Naive B cell (primary cell): ENCODE measurements at places on chromosomes 16 and 17. TPM values are rescaled to one million over a fixed set of nuclear protein-coding genes. Genes with fewer than 3 reads are reported as not detected.

Gene CETP
- polyA plus RNA-seq = 0.72 TPM

DNA sequence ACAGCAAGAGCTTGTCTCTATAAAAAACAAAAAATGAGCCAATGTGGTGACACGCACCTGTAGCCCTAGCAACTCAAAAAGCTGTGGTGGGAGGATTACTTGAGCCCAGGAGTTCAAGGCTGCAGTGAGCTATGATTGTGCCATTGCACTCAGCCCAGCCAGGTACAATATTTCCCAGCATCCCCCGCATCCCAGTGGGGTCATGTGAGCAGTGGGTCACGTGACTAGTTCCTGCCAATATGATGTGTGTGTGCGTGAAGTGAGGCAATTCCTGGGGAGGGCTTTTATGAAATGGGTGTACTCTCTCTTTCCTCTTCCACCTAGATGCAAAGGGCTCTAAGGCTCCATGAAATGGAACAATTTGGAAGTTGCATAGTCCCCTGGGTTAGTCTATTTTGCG lies 81.3 kb downstream of the GSG1L start:
- no peak for DNase-seq

Gene SOST
- not detected for polyA plus RNA-seq

DNA sequence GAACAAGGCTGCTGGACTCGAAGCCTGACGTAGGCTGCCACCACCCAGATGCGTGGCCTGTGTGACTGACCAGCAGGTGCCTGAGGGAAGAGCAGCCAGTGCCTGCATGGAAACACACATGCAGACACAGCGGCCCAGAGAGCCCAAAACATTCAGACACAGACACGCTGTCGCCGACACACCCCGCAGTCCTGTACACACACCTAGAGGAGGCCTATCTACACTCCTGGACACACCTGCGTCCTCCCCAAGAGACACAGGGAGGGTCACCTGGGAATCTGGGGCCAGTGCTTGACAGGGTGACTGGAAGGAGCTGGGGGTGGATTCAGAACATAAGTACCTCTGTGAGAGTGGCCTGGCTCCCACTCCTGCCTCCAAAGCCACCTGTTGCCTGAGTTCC lies 6.1 kb upstream of the TSPOAP1 start:
- no peak for DNase-seq

Gene CDH5
- polyA plus RNA-seq = not detected

GRCh38 chr17:49249292-49249794 lies 18.8 kb upstream of the PHOSPHO1 start:
- no peak for DNase-seq

Gene CDRT15
- polyA plus RNA-seq = not detected

DNA sequence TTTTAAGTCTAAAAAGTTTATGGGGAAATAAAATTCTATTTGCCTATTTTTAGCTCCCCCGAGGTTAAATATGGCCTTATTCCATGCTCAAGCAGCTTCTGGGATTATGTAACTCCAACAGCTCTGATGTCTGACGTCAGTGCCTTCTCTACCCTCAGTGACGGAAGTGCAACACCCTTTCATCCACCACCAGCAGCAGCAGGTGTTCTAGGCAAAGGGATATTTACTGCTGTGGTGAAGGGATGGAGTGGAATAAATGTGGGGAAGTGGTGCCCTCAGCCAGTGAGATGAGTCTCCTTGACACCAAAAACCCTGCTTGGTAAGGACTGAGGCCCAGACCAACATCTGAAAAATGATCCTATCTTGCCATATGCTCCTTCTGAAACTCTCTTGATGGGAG lies 247.4 kb downstream of the SHISA9 start:
- DNase-seq = no peak

- DNase-seq = no peak
Observed at GRCh38 chr17:2027528-2028233, 2.3 kb upstream of the DPH1 start.

Gene SCIMP
- polyA plus RNA-seq = 87.6 TPM

GRCh38 chr16:7086822-7087616 lies 245.6 kb upstream of the RBFOX1 start:
- DNase-seq = no peak

DNA sequence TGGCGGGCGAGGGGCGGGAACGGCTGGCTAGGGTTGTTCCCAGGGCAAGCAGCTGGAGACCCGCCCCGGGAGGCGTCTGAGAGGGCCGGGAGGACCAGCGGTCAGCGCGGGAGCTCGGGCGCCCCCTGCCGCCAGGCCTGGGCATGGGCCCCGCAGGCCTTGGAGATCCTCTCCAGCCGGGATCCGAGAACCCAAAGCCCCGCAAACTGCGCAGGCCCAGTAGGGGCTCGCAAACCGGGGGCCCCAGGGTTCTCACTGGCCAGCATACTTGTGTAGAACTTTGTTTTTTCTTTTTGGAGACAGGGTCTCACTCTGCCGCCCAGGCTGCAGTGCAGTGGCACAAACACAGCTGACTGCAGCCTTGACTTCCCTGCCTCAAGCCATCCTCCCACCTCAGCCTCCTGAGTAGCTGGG lies 20.8 kb upstream of the ZNF423 start:
- DNase-seq = no peak

DNA sequence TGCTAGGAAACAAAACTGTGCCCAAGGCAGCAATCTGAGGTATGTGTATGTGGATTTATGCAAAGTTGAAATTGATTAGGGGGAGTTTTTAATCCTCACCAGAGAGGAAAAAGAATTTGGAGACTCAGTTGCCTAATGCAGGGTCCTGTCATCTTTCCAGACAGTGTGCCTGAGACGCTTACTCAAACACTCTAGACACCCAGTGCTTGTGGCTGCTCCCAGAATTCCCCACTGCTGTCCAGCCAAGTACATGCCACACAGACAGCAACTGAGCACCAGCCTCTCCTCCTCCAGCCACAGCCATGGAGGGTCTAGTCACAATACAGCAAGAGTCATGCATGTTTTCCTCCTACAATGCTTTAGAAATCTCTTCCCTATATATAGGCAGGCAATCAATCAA lies 118.1 kb downstream of the HIC1 start:
- no peak for DNase-seq

DNA sequence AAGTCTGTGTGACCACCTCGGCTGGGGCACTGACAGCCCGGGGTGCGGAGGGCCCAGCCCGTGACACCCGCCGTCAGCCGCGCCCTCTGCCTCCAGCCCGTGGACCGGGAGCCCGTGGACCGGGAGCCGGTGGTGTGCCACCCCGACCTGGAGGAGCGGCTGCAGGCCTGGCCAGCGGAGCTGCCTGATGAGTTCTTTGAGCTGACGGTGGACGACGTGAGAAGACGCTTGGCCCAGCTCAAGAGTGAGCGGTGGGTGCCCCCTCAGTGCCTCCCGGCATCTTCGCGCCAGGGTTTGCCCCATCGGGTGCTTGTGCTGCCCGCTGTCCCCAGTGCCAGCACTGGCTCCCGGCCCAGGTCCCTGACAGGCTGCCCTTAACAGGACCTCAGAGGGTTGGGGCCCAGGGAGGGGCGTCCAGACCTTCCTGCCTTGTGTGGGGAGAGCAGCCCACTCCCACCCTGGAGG lies 13.7 kb downstream of the CENPX start:
- no peak for DNase-seq

Gene SLC52A1
- polyA plus RNA-seq = not detected

GRCh38 chr16:30902029-30902972 lies 5.9 kb downstream of the CTF1 start:
- peak; percentile 61 for DNase-seq

Gene ACSM2A
- not detected for polyA plus RNA-seq

Gene NUBP2
- 82.8 TPM for polyA plus RNA-seq

- DNase-seq = no peak
Observed at GRCh38 chr17:44203731-44204440, 4.2 kb upstream of the ATXN7L3 start.

DNA sequence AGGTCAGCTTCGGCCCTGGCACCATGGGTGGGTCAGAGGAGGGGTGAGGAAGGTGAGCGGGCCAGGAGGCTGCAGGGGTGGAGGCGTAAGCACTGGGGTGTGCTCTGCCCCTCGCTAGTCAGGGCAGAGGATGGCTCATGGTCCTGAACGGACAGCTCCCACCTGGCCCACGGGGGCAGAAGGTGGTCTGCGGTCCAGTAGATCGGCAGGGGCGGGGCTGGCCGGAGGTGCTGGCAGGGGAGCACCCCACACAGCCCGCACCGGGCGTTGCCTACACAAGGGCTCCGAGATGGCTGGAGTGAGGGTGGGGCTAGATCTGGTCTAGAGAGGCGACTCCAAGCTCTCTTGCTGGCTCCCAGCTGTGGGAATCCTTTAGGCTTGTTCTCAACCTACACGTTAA lies 8.2 kb downstream of the NPTX1 start:
- no peak for DNase-seq

GRCh38 chr16:84752600-84752999 lies 52.8 kb downstream of the USP10 start:
- DNase-seq = no peak

Gene HAP1
- not detected for polyA plus RNA-seq

GRCh38 chr17:43579566-43580140 lies 33.5 kb upstream of the ETV4 start:
- no peak for DNase-seq

Gene ITGA2B
- polyA plus RNA-seq = 6.8 TPM

GRCh38 chr17:64028874-64029464 lies 8.5 kb upstream of the ICAM2 start:
- DNase-seq = peak; percentile 64

DNA sequence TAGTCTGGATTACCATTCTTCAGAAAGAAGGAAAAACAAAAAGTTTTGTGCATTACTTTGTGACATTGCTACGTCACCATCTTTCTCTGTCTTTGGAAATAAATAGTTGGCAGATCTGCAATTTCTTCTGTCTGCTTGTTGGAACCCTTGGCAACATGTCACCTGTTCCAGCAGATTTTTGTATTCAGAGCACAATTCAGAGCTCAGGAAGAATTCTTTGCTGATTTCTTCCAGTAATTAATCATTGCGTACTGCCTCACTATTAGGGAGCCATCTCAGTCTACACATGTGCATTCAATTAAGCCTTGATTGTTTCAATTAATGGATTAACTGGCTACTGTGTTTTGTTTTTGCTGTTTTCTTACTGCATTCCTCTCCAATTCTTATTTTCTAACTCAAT lies 467.2 kb downstream of the CDH8 start:
- DNase-seq = no peak

- no peak for DNase-seq
Observed at GRCh38 chr16:74583926-74584666, 22.8 kb downstream of the GLG1 start.

DNA sequence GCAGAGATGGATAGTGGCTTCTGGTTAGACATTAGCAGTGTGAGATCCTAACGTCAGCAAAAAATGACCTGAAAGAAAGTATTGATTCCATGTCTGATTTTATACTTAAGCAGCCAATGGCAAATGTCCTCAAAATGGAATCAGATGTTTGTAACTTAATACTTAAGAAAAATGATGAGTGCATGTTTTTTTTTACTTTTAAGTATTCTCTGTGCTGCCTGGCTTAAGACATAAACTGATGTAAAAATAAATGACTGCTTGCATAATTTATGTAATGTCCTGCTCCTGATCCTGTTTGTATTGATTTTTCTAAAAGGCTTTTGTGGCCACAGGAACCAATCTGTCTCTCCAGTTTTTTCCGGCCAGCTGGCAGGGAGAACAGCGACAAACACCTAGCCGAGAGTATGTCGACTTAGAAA lies 7.4 kb downstream of the CBFB start:
- DNase-seq = no peak

- DNase-seq = no peak
Observed at GRCh38 chr17:65519462-65519861, 42.0 kb downstream of the AXIN2 start.

Gene CTF1
- 0.40 TPM for polyA plus RNA-seq

DNA sequence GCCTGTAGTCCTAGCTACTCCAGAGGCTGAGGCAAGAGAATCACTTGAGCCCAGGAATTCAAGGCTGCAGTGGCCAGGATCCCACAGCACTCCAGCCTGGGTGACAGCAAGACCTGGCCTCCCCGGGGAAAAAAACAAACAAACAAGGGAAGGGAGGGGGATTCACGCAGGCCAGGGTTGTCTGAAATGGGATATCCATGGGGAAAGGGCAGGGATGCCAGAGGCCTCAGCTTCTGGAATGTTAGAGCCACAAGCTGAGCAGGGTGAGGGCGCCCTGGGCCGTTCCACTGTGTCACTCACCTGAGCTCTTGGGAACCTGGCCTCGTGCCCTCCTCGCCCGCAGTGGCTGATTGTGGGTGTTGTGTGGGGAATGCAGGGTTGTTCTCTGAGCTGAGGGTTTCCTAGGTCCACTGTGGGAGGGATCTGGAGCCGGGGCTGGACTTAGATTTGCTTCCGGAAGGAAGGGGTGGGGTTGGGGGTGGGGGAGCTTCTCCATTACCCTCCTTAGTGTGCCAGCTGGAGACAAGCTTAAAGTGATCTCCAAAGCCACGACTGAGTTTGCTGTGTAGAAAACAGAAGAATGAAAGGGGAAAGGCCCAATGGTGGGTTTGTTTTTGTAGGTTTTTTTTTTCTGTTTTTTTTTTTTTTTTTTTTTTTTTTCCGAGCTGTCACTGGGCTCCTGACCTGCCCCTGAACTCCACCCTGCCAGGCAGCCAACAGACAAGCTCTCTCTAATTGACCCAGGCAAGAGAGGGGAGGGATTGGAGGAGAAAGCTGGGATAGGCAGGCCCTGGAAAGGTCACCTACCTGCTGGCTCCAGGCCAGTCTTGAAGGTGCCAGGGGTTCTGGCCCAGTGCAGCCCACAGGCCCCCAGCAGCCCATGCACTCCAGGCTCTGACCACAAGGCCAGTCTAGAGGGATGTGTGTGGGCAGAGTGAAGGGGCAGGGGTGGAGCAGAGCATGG lies at the start of gene SULT1A1:
TSS of gene SULT1A1 (minus strand) at position 414 of the 964 bp plus-strand sequence. CDS start 1,189 bp downstream, outside the sequence.
- DNase-seq = no peak

DNA sequence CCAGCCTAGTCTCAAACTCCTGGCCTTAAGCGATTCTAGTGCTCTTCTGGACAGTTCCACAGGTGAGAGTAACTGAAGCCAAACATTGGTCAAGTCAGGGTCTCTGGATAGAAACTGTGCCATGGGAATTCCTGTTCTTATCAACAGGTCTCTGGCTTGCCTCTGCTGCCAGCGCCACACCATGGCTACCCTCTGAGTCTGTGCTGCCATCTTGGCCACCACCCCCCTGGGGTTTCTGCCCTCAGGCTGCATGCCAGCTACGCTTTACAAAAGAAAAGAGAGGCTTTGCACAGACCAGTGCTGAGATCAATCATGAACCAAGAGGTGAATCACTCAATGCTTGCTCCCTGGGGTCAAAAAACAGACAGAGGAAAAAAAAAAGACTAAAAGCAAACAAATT lies 24.4 kb upstream of the CREBBP start:
- no peak for DNase-seq

DNA sequence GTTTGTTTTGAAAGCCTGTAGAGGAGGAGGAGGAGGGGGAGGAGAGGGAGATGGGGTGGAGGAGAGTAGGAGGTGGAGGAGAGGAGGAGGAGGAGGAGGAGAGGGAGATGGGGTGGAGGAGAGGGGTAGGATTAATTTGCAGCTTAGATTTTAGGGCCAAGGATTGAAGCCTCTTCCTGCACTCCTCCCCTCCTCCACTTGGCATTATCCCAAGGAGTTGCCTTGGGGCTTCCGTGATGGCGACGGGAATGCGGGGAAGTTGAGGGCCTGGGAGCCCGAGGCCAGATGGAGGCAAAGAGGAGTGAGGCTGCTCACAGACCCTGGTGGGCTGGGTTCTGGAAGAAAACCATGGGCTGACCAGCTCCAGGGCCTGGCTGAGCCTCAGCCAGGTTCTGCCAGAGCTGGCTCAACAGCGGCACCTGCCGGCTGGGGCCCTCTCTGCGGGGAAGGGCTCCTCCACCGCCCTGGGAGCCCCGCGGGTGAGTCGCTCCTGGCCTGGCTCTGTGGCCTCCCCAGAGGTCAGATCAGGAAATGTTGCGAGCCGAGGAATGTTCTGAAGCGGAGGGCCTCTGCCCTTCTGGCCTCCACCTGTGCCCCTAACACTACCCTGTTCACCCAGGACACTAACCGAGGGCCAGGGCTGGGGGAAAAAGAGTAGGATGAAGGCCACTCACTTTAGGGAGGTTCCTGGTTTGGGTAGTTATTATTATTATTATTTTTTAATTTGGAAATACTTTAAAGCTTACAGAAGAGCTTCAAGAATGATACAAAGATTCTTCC lies 23.9 kb upstream of the FMNL1 start:
- peak; percentile 85 for DNase-seq
